SW480 (cell line): ENCODE measurements at places on chromosomes 1 and 21.
A peak's percentile ranks its signal among the peaks of the same experiment; 100 is the strongest.

DNA sequence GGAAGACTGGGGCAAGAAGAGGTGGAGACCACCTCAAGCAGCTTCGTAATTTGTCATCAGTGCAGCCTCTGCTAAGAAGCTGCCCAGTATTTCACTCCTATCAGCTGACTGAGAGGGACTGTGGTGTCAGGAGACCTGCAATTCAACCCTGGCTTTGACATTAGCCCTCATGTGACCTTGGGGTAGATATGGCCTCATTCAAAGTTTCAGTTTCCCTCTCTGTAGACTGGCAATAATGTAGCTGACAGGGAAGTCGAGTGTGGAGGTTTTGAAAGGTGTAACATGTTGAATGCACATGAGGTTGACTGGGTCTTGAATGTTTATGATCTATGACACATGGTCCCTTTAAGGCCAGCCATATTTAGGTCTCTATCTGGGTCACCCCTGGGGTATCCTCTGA, 2.2 kb upstream of the SPRR4 start:
- no peak for DNase-seq

GRCh38 chr1:86468501-86468977, at the start of gene CLCA1:
Gene CLCA1 (plus strand): TSS chr1:86468927. CDS start chr1:86468972, 45 bp downstream.
- no peak for DNase-seq

GRCh38 chr1:62068416-62068843, 126.2 kb upstream of the L1TD1 start:
- DNase-seq = no peak

- DNase-seq = peak; percentile 54
Measured at GRCh38 chr1:210143465-210144062, 89.0 kb upstream of the SERTAD4 start.

- DNase-seq = peak; percentile 88
Measured at GRCh38 chr1:21573971-21574465, 64.8 kb downstream of the ALPL start.
